Erythroblast (primary cell): ENCODE measurements at places on chromosomes 5 and 9.

GRCh38 chr5:131679911-131680310 is 44.9 kb upstream of the RAPGEF6 start:
- DNase-seq = no peak

DNA sequence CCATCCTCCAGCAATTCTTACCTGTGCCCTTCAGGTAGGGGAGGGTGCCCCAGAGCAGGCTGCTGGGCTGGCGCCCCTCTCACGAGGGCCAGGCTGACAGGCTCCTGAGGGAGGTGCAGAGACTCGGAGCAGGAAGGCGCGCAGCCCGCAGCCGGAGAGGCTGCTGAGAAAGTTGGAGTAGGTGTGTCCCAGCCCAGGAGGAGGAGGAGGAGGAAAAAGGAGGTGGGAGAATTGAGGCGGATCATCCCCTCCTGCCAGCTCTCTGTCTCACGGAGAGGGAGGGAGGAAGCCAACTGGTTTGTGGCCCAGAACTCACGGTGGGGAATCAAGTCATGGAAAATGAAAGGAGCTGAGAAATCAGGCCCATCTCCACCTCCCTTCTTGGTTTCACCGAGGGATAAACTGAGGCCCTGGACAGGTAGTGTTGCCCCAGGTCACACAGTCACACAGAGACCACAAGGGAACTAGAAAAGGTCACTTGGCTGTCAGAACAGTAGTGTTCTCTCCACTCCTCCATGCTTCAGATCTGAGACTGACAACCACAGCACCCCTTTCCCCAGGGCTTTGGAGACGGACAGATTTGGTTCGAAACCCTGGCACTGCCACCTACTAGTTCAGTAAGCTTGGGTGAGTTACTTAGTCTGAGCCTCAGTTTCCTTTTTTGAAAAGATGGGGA is at the start of gene FAT2:
FAT2 (minus strand) TSS at position 188 of the 676 bp plus-strand sequence. CDS start 22,400 bp downstream, outside the sequence.
- no peak for DNase-seq

- DNase-seq = no peak
Observed at GRCh38 chr5:115480271-115480670, 64.3 kb downstream of the FEM1C start.

DNA sequence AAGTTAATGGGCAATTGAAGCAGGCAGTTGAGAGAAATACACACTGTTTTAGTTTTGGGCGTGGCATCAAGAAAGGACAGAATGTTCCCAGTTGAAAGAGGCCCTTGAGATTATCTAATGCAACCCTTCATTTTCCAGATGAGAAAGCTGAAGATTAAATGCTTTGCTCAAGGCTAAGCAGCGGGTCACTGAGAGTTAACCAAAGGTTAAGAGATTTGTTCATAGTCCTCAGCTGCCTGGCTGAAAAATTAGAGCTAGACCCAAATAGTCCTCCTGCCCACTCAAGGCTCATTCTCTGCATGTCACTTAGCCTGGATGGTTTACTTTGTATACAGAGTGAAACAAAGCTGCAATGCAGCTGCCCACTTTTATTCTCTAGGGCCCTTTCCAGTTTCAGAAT is 46.7 kb upstream of the MAMDC2 start:
- no peak for DNase-seq

GRCh38 chr9:83583151-83584014 is 39.6 kb upstream of the IDNK start:
- DNase-seq = peak; percentile 47

DNA sequence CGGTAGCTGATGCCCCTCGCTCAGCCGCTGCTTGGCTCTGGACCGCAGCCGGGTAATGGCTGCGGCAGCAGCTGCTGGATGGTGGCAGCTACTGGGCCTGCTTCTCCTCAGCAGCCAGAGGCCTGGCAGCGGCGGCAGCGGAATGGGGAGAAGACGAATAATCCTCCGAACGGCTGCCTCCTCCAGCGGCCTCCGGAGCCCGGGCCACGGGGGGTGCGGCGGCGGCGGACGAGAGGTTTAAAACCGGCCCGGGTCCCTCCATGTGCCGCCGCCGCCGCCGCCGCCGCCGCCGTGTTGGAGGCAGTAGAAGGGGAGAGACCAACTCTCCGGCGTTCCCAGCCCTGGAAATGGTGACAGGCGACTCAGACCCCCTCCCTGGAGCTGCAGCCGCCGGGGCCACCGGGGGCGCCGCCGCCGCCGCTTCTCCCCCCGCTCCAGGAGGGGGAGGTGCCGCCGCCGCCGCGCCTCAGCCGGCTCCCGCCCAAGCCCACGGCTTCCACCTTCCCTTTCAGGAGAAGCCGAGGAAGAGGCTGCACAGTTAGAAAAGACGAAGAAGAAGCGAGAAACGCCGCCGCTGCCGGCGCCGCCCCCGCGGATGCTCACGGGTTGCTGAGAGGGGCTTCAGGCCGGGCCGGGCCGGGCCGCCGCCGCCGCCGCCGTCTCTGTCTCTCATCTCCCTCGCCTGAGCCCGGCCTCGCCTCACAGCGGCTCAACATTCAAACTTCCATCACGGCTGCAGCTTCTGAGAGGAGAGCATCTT is 118.4 kb upstream of the PRSS3 start:
- DNase-seq = peak; percentile 70

DNA sequence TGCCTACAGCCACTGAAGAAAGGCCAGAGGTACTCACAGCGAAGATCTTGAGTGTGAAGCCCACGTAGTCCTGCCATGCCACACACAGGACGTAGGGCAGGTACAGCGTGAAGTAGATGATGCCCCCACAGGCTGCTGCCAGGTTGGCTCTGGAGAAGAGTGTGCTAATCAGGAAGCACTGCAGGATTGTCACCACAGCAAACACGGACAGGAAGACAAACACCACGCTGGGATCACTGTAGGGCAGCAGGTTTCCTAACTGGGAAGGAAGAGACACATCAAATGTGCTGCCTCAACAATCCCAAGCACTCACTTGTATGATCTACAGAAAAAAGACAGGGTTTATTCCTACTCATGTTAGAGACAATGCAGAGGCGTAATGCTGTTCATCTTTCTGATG is 63.0 kb downstream of the NIPSNAP3B start:
- no peak for DNase-seq

- no peak for DNase-seq
Observed at GRCh38 chr9:24257726-24258125, 288.0 kb downstream of the IZUMO3 start.

DNA sequence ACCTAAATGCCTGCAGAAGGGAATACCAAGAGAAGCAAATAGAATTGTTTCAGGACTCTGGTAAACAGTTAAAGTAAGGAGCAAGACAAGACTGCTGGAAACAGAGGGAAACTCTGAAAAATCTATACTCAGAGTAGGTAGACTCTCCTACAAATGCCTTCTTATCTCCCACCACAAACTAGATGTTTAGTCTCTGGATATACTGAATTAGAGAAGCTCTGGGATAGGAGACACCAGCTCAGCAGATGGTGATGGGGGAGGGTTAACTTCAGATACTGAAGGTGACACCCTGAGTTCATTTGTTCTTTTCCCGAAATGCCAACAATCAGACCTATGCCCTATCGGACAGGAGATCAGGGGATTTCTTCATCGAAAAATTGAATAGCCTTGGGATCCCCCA is 54.1 kb upstream of the CHD1 start:
- no peak for DNase-seq

- DNase-seq = no peak
Observed at GRCh38 chr5:79692596-79692995, 3.0 kb downstream of the CMYA5 start.

- DNase-seq = no peak
Observed at GRCh38 chr5:159799701-159800100, 116.6 kb upstream of the ADRA1B start.

DNA sequence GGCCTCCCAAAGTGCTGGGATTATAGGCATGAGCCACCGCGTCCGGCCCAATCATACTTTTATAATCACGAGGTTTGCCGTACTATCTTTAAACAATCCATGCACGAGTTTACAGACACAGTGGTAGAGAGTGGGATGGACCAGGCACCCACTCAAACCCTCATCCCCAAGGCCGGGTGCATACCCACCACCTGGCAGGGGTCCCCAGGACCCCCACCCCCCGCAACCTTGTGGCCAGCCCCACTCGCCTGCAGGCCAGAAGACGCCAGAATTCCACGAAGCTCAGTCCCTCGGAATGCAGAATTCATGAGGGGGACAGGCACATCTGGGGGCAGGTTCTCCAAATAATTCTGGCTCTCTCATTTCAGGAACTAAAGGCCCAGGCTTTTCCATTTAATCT is 17.1 kb downstream of the NACC2 start:
- no peak for DNase-seq

DNA sequence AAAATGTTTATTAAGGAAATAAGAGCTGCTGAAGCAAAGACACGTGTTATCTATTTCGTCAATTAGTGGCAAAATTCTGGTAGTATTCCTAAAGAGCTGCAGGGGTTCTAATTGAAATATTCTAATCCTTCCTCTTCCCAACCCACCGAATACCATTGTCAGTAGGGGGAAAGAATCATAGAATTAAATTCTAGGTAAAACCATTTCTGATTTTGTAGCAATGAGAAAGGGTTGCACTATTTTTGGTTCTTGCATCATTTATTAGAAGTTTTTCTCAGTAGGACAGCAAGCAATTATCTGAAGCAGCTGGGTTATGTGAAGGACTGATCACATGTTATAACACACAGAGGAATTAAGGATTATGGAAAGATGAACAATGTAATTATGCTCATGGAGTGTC is 80.3 kb upstream of the SEMA6A start:
- no peak for DNase-seq

- DNase-seq = no peak
Observed at GRCh38 chr9:18390393-18390792, 83.6 kb upstream of the ADAMTSL1 start.

- DNase-seq = no peak
Observed at GRCh38 chr9:93223260-93224180, 39.6 kb downstream of the WNK2 start.

- DNase-seq = no peak
Observed at GRCh38 chr5:41374631-41375030, 135.8 kb downstream of the PLCXD3 start.

- DNase-seq = no peak
Observed at GRCh38 chr5:173271419-173271818, 36.4 kb upstream of the NKX2-5 start.

DNA sequence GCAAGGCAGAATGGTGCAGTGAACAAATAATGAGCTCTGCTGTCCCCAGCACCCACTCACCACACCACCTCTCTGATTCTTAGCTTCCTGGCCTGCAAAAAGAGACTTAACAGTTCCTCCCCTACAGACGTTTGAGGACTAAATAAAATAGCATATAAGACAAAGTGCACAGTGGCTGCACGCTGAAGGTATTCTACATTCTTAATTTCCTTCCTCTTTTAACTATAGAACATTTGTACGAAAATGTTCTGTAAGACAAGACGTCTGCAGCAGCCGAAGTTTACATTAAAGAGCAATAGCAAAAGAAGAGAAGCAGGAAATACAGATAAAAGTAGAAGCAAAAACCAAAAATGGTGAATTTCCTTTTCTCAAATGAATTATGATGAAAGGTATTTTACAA is 15.7 kb downstream of the FBN2 start:
- DNase-seq = no peak

DNA sequence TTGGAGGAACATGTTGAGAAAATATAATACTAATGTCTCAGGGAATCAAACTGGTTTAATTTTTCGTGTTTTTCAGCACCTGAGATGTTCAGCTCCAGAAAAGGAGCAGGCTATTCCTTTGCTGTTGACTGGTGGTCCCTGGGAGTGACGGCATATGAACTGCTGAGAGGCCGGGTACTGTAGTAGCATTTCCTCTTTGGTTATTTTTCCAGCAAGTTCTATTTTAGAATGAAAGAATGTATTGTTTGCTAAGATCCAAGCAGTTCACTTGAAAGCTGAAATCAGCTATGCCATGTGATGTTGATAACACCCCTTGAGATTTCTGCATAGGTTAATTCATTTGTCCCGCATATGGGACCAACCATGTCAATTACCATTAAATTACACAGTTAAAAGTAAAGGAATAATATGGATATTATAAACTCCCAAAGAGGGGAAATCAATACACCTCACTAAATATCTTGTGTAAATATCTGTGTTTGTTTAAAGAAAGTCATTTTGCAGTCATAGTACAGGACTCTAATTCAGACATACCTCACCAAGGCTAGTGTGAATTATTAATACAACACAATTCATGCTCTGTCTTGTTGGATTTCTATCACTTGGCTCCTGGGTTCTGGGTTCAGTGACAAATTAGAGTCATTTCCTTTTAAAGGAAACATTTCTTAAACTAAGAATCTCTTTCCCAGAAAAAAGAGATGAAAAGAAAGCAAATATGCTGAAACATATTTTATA is 126.8 kb downstream of the STK32A start:
- no peak for DNase-seq

DNA sequence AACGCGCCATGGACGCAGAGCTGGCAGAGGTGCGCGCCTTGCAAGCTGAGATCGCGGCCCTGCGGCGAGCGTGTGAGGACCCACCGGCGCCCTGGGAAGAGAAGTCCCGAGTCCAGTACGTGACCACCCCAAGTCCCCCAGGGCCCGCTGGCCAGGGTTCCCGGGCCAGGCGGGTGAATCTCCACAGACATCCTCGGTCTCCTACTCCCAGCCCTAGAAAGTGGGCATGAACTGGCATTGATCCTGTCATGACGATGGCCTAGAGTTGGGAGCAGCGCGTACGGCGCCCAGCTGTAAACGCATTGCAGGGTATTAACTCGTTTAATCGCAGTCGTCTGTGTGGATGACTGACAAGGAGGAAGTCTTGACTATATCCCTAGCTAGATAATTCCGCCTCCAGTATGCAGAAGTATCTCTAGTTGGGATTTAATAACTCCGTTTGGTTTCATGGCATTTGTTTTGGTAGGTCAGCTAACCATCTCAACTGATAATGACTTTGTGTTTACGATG is 293 bp downstream of the CENPP start:
- DNase-seq = peak; percentile 75

DNA sequence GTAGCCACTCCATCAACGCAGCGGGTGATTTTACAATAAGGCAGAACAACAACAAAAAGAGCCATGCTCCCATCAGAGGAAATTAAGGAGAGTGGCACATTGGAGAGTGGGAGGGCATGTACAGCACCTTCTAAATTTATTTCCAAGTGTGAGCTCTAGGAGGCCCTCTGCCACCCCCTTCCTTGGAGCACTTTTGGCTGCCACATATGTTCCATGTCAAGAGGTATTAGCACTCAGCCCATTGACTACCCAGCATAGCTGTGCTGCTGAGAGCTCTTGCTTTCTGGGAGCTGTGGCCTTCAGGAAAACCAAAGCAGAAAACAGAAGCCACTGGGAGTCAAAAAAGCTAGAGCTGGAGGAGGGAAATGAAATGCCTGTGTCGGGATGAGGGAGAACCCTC is 200.2 kb upstream of the PANK3 start:
- DNase-seq = no peak

GRCh38 chr5:162672061-162672460 is 604.5 kb downstream of the GABRG2 start:
- no peak for DNase-seq

DNA sequence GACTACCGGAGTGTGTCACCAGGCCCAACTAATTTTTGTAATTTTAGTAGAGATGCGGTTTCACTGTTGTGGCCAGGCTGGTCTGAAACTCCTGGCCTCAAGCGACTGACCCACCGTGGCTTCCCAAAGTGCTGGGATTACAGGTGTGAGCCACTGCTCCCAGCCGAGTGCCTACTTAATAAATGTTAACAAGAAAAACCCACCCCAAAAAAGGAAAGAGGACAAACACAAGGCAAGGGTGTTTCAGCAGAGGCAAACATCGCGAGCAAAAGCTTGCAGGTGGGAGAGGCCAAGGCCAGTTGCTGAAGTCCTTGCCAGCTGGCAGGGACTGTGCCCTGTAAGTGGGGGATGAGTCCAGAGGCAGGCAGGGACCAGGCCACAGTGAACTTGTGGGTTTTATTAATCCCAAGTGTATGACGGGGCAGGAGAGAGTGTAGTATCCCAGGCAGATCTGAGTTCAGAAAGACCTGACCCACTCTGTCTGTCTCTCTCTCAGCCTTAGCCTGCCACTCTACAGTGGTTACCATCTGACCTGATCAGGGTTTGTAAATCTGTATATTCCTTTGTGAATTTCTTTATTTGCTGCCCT is 6.4 kb upstream of the FPGS start:
- no peak for DNase-seq
